Tongue (tissue), 3 donors: ENCODE measurements at places on chromosomes 7 and 10.
A peak's percentile ranks its signal among the peaks of the same experiment; 100 is the strongest.

DNA sequence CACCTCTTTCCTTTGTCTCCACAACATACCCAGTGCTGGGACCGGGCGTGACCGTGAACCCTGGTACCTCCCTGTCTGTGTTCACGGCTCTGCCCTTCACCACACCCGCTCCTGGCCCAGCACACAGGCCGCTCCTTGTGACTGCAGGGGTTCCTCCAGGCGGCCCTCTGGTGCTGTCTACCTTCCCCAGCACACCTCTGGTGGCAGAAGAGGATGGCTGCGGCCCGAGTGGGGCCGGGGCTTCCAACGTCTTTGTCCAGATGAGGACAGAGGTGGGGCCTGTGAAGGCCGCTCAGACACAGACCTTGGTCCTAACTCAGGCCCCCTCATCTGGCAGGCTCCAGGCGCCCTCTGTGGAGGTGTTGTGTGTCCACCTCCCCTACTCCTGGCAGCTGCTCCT, 55.4 kb upstream of the SGMS1 start:
- no peak for DNase-seq

GRCh38 chr7:90626013-90626412, 29.9 kb downstream of the CDK14 start:
- no peak for DNase-seq

- no peak for DNase-seq
These were observed 236.0 kb downstream of the GLRX3 start for GRCh38 chr10:130372222-130372621.

GRCh38 chr10:43737003-43737402, 88.3 kb upstream of the ZNF32 start:
- no peak for DNase-seq

DNA sequence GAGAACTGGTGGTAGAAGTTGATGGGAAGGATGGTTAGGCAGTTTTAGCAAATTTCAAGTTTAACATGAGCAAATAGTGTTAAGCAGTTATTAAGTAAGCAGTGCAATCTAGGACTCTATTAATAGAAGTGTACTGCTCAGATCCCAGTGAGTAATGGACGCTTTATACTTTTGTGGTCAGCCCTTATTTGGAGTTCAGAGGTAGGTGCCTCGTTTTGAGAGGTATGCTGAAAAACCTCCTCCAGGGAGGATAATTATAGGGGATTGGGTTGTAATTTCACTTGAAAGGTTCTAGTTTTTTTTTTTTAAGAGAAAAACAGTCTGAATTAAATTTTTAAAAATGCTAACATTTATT, 33.5 kb upstream of the CCDC7 start:
- no peak for DNase-seq

DNA sequence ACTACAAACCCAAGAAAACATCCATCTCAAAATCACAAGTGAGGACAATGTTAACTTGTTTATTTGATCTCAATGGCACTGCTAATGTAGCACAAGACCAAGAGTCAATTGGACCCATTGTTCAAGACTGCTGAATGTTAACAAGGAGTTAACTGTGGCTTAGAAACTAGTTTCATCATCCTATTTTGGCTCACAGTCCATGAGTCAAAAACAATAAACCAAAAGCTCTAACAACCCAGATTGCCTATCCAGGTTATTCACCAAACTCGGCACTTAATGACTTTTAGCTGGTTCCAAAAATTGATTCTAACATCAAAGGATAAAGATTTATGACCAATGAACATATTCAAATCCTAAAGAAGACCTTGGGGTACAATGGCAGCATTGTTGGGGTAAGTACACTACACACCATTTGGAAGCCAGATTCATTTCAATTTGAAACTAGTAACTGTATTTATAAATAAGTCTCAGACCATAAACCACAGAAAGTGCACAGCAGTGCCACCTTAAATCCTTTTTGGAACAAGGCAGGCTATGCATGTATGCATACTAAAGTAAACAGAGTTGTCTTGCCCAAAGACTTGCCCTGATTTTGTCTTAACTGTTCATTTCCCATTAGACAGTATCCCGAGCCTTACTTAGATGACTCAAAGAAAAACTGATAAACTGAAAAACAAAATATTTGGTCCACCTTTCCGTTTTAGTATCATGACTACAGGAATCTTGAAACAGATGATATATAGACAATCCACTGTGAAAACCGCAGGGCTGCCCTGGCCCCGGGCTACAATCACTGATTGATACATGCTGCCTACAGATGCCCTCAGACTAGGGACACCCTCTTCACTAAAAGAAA, 84.5 kb downstream of the SRPK2 start:
- no peak for DNase-seq

DNA sequence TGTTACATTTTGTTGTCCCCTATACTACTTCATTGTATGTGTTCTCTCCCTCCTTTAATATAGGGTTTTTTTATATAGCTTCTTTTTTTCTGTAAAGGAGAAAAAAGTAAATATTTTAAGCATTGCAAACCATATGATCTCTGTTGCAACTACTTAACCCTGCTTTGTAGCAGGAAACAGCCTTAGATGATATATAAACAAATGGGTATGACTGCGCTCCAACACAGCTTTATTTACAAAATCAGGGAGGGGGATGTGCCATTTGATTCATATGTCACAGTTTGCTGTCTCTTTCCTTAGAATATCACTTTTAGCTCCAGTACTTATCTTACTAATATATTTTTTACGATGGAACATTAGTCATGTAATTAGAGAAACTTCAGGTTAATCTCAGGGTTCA, 155.2 kb upstream of the GNAI1 start:
- DNase-seq, result no peak

DNA sequence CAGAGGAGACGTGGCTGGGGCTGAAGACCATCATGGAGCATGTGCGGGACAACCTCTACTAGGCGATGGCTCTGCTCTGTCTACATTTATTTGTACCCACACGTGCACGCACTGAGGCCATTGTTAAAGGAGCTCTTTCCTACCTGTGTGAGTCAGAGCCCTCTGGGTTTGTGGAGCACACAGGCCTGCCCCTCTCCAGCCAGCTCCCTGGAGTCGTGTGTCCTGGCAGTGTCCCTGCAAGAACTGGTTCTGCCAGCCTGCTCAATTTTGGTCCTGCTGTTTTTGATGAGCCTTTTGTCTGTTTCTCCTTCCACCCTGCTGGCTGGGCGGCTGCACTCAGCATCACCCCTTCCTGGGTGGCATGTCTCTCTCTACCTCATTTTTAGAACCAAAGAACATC, 22.0 kb upstream of the CPA5 start:
- no peak for DNase-seq

DNA sequence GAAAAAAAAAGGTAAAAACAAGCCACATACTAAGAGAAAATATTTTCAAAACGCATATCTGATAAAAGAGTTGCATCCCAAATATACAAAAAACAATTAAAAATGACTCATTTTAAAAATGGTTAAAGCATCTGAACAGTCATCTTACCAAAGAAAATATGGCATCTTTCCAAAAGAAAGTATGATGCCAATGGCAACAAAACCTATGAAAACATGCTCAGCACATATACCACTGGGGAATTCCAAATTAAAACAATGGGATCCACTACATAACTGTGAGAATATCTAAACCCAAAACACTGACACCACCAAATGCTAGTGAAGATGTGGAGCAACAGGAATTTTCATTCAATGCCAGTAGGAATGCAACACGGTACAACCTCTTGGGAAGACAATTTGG, 39.3 kb downstream of the VSTM2A start:
- no peak for DNase-seq

DNA sequence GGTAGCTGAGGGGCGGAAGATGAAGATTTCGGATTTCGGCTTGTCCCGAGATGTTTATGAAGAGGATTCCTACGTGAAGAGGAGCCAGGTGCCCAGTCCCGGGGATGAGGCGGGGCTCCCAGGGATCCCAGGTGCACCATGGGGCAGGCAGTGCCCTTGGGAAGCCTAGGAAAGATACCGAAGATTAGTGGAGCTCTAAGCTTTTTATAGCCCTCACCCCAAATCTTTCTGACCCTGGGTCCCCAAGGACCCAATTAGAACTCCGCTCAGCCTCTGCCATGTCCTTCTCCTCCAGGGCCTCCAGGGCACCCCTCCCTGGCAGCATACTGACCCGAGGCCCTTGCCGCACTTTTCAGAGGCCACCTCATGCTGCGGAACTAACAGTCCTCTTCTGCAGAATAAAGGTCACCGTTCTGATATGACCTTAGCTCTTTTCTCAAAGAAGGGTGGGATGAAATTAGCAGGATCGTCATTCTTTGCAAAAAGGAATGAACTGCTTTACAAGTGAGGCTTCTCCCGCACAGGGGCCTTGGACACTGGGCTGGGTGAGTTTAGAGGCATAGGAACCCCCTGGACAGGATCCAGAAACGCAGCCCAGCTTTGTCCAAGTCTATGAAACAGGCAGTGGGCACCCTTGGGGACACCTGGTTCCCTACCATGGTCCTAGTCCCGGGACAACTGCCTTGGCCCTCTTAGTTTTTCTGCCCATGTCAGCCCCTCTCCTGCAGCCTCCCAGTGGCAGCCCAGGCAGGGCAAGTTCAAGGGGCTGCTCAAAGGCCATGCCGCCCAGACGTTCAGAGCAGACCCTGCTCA, 17.9 kb upstream of the CSGALNACT2 start:
- DNase-seq, result no peak

- DNase-seq, result no peak
These were observed 152.6 kb upstream of the FZD8 start for GRCh38 chr10:35794703-35795102.

DNA sequence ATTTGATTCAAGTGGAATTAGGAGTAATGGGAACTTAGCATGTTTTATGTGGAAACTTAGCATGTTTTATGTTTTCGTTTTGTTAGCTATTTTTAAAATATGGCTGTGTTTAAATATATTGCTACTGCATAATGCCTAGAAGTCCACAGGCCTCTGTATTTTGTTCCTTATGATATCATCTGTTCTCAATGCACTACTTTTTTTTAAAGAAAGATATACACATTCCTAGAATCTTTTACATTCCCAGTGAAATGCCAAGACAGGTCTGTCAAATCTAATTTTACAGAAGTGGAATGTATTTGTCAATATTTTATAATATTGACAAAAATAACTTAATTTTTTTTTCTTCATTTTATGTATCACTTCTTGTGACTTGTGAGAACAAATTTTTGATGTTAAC, 51.6 kb downstream of the ST7 start:
- DNase-seq, result no peak

DNA sequence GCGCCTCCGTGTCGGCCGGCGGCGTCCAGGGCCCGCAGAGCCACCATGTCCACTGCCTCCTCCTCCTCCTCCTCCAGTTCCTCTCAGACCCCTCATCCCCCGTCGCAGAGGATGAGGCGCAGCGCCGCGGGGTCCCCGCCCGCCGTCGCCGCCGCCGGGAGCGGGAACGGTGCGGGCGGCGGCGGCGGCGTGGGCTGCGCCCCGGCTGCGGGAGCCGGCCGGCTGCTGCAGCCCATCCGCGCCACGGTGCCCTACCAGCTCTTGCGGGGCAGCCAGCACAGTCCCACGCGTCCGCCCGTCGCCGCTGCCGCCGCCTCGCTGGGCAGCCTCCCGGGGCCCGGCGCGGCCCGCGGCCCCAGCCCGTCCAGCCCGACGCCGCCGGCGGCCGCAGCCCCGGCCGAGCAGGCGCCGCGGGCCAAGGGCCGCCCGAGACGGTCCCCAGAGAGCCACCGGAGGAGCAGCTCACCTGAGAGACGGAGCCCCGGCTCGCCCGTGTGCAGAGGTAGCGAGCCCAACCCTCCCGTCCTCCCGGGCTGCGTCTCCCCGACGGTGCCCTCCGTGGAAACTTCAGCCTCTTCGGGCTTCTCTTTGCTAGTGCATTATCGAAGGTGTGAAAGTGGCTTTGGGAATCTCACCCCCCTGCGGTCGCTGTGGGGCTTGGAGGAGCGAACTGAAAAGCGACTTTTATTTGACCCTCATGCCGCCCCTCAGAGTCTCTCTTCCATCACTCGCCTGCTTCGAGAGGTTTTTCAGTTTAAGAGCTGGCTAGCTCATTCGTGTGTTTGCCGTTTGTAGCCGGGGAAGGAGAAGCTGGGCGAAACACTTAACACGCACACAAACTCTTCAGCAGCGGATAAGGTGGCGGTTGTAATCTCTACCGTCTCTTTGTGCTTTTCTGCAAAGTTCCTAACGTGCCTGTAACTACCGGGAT, 975 bp downstream of the GLCCI1 start:
- DNase-seq, result peak; percentile 72

- DNase-seq, result no peak
These were observed 36.7 kb downstream of the VOPP1 start for GRCh38 chr7:55535617-55536016.

DNA sequence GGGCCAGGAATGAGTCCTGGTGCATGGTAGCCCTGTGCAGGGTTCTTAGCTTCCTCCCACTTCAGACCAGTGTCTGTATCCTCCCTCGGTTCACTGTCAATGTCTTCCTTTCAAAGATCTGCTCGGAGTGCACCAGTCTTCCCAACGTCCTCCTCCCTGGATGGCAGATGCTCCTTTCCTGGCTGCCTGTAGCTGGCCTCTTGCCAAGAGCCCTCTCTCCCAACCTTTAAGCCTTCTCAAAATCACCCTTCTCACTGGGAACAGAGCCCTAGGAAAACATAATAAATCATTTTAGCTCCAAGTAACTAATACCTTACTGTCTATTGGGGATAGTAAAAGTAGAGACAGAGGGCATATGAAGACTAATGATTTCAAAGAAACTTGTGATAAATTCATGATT, 490.6 kb downstream of the CCSER2 start:
- DNase-seq, result no peak

DNA sequence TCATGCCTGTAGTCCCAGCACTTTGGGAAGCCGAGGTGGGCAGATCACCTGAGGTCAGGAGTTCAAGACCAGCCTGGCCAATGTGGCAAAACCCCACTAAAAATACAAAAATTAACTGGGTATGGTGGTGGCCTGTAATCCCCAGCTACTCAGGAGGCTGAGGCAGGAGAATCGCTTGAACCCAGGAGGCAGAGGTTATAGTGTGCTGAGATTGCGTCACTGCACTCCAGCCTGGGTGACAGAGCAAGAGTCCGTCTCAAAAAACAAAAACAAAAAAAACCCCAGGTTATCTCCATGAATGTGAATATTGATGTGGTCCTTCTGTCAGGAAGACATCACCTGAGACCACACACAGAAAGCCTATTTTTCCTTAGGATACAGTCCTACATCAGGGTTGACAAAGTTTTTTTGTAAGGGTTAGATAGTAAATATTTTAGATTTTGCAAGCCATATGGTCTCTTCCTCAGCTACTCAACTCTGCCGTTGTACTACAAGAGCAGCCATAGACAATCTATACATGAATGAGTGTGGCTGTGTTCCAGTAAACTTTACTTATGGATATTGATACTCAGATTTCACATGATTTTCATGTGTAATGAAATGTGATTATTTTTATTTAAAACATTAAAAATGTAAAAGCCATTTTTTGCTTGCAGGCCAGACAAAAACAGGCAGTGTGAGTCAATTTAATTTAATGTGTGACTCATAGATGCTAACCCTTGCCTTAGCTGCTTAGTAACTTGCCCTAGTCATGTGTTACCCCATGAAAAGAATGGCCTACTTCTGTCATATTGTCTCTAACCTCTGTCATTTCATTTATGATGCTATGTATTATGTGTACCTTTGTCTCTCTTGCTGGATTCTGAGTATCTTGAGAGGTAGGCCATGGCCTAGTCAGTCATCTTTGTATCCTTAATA, 78.1 kb downstream of the TPST1 start:
- no peak for DNase-seq
